Stimulated activated memory B cell treated with anti-CD40 and anti-IgM and Interleukin-4, amounts not matched to agents 10 μg/mL and 1 μg/mL and 100 μg/mL, for 72 hours (primary cell): ENCODE measurements at places on chromosomes 12 and 14.

DNA sequence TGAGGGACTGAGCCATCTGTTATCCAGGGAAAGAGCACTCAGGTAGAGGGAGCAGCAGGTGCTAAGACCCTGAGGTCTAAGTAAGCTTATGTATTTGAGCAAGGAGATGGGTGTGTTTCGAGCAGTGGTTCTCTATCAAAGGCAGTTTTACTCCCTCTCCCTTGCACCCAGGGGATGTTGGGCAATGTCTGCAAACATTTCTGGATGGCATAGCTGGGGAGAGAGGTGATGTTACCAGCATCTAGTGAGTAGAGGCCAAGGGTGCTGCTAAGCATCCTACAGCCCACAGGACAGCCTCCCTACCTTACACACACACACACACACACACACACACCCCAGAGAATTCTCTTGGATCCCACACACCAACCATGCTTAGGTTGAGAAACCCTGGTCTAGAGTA lies 221.0 kb upstream of the PWP1 start:
- ATAC-seq, result peak; percentile 24

- no peak for ATAC-seq
Observed at GRCh38 chr14:94696518-94696917, 73.4 kb downstream of the GSC start.

GRCh38 chr12:5907807-5908206 lies 37.3 kb downstream of the ANO2 start:
- no peak for ATAC-seq

DNA sequence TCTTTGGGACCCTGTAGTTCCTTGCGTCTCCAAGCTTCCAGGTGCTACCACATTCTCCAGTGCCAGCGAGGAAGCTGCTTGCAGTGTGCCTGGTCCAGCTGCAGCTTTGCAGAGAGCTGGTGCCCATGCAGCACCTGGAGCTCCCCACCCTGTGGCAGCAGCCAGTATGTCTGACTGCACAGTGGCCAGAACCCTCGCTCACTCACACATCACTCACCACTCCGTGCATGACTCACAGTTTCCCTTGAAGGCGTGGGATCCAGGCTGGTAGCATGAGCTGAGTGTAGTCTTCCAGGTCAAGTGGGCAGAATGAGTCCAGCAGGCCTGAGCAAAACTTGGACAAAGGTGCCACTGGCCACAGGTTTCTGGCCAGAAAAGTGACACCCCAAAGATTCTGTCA lies 33.6 kb downstream of the SDR9C7 start:
- no peak for ATAC-seq

DNA sequence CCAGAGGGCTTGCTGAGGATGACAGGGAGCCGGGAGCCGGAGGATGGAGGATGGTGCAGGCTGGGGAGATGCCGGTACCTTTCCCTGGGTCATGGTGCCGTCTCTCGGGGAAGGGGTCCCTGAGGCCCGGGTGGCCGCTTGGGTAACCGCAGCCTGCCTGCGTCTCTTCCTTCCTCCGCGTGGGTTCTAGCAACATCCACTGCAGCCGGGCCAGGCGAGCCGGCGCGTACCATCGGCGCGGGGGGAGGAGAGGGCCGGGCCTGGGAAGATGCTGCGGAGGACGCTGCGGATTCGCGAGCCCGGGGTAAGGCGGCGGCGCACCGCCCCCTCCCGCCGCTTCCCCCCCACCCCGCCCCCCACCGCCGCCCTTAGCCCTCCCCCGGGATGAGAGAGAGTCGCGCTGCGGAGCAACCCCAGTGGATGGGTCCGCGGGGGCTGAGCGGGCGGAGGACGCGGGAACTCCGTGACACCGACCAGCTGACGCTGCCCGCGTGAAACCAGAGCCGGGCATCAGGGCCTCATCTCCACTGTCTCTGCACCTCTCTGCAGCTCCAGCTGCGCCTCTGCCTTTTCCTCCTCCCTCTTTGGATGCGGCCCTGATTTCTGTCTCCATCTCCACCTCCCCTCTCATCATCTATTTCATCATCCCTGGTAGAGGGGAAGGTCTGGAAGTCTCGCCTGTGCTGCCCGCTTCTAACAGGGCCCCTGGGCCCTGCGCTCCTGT lies at the start of gene FAIM2:
TSS of gene FAIM2 (minus strand) at position 201 of the 724 bp plus-strand sequence. CDS start at position 93, 108 bp downstream.
- peak; percentile 50 for ATAC-seq

DNA sequence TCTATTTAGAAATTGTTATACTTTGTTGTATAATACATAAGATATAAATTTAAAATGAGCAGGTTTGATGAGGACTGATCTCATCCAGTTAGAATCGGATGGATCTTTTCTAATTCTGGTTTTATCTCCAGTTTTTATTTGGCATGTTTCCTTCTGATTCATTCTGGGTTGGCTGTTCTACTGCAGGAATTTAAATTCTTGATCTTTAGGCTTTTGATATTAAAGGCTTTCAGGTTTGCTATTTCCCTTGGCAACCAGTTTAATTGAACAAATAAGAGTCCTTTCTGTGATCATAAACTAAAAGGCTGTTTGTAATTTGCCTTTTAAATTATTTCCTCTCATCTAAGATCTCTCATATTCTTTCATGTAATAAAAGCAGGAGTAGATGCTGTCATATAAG lies 83.4 kb downstream of the PDE6H start:
- ATAC-seq, result no peak

GRCh38 chr12:96501908-96502307 lies 12.5 kb downstream of the CFAP54 start:
- no peak for ATAC-seq

- ATAC-seq, result no peak
Observed at GRCh38 chr14:85428926-85429325, 101.0 kb upstream of the FLRT2 start.

DNA sequence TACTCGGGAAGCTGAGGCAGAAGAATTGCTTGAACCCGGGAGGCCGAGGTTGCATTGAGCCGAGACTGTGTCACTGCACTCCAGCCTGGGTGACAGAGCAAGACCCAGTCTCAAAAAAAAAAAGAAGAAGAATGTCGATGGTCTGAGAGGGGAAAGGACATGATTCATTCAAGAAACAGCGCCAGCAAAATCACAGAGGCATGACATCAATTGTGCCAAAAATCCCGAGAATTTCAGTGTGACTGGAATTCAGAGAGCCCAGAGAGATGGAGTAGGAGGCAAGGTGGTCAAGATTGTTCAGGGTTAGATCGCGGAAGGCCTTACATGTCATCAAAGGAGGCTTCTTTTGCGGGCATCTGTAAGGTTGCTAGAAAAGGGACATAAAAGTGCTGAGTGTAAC lies 483.3 kb downstream of the VRK1 start:
- ATAC-seq, result no peak

DNA sequence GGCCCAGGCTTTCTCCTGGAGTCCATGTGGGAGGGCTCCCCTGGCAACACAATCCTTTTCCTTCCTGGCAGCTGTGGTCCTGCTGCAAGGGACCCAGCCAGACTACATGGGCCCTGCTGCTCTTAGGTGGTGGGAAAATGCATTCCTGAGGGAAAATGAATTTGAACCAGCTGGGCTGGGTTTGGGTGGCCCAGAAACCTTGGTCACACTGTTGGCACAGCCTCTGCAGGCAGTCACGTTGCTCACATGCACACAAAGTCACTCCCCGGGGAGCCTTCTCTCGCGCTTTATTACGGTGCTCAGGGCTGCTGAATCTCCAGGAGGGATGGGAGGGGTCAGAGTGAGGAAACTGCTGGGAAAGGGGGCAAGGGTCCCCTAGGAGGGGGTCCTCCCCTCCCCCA lies 17.2 kb downstream of the PLEKHG3 start:
- ATAC-seq, result no peak

GRCh38 chr12:72622556-72622955 lies 350.4 kb downstream of the TRHDE start:
- ATAC-seq, result no peak
